Stimulated activated CD8-positive, alpha-beta memory T cell treated with anti-CD3 and anti-CD28 coated beads, Interleukin-12 subunit alpha, Interleukin-12 subunit beta, amount 100 ng/mL, for 4 hours (primary cell): ENCODE measurements at places on chromosomes 5 and 9.

- no peak for DNase-seq
Measured at GRCh38 chr5:128466554-128466953, 71.5 kb downstream of the FBN2 start.

GRCh38 chr9:104775976-104776375 is 12.0 kb downstream of the NIPSNAP3B start:
- DNase-seq: no peak

- no peak for DNase-seq
Measured at GRCh38 chr9:126796758-126797157, 8.1 kb upstream of the ZBTB43 start.

- DNase-seq: no peak
Measured at GRCh38 chr9:132762896-132763295, 92.6 kb downstream of the GTF3C4 start.

GRCh38 chr5:169842699-169843098 is 137.6 kb downstream of the INSYN2B start:
- no peak for DNase-seq

GRCh38 chr5:75365740-75366139 is 28.7 kb downstream of the HMGCR start:
- no peak for DNase-seq
